ENCODE measurements at places on chromosomes 4 and X. TPM values are rescaled to one million over a fixed set of nuclear protein-coding genes. Genes with fewer than 3 reads are reported as not detected.

F11 gene
- not detected for total RNA-seq

APBB2 gene
- total RNA-seq = 87.4 TPM

HSD17B10 gene
- total RNA-seq = 113 TPM

LDB2 gene
- total RNA-seq = 15.5 TPM

USO1 gene
- 154 TPM for total RNA-seq

KLHL34 gene
- total RNA-seq = under 0.01 TPM

LINC00632 gene
- total RNA-seq = 5.2 TPM

KIAA1210 gene
- not detected for total RNA-seq

GLRB gene
- total RNA-seq = 11.7 TPM

CENPI gene
- 7.3 TPM for total RNA-seq

TRO gene
- total RNA-seq = 10.2 TPM

GLRA3 gene
- not detected for total RNA-seq

UGT2B7 gene
- 0.85 TPM for total RNA-seq

POF1B gene
- under 0.01 TPM for total RNA-seq

NAT8L gene
- under 0.01 TPM for total RNA-seq

Measured in regular cardiac myocyte (primary cell).